Stimulated activated CD4-positive, alpha-beta T cell treated with anti-CD3 and anti-CD28 coated beads, Interleukin-15, amount 100 ng/mL, for 1 hour (primary cell): ENCODE measurements at places on chromosomes 3 and 15.

DNA sequence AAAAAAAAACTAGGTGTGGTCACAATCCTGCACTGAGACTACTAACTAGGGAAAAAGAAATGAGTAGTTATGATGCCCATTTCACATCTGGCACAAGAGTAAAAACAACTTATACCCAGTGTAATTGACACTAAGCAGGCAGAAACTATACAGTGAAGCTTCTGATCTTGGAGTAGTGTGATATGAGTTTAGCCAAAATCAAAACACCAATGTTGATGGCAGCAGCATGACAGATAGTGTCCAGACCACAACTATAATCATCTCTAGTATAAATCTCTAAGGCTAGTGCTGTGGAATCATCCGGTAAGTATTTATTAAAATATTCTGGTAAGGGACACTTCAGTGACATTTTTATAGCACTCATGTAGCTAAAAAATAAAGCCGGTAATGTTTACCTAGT, 108.5 kb upstream of the EPHA6 start:
- DNase-seq, result no peak

DNA sequence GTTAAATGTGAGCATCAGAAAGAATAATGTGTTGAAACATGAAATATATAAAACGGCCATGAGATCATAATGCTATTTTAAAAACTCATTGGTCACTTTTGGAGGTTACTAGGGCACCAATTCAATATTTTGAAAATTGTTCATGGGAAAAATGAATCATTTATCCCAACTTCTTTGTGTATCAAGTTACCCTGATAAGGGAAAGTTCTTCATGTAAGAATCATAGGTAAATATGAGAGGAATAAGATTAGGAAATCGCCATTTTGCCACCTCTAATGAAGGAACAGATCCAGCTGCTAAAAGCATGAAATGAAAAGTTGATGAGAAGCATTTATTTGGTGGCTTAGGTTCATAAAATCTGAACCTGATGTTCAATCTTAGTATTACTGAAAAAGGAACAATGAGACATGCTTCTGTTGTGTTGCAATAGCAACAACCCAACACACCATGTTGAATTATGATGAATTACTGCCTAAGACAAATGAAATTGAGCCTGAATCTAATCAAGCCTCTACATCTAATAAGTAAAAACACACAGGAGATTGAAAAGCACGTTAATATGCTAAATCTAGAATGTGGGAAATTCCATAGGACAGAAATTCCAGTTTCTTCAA, 32.5 kb downstream of the ABHD5 start:
- no peak for DNase-seq

GRCh38 chr15:63086271-63086670, 35.4 kb upstream of the LACTB start:
- DNase-seq, result no peak

- DNase-seq, result no peak
These were observed 14.6 kb downstream of the NUSAP1 start for GRCh38 chr15:41347236-41347635.

DNA sequence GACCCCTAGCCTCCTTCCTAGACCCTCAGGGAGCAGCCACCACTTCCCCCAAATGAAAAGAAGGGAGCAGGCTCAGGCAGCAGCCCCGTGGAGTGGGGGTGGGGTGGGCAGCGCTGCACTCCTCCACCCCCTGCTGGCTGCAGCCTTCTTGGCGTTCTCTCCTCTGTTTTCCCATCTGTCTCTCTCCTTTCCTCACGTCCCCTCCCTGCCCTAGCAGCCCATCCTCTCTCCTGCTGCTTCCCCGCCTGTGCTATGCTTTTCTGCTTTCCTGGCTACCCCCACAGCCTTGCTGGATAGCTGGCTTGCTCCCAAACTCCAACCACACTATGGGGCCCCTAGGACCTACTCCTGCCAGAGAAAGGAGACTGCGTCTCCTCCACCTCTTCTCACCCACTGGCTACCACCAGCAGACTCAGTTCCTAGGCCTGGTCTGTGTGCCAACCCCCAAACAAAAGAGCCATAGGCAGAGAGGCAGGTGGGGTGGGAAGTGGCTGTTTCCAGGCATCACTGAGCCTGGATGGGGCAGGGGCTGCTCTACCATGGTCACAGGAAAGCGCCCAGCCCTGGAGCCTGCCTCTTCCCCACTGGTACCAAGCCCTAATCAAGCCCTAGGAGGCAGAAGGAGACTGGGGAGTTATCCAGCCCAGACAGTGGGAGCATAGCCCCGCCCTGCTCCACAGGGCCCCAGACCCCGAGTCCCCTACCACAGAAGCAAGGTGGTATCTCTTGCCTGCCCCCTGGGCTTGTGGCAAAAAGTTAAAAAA, 3.4 kb upstream of the DISP2 start:
- DNase-seq, result no peak
